Stimulated activated naive B cell treated with anti-CD40 and anti-IgM and Interleukin-4, amounts not matched to agents 10 μg/mL and 1 μg/mL and 100 μg/mL, for 72 hours (primary cell): ENCODE measurements at places on chromosomes 2 and 18.

GRCh38 chr2:28901841-28902240 is 7.4 kb downstream of the WDR43 start:
- DNase-seq: no peak

DNA sequence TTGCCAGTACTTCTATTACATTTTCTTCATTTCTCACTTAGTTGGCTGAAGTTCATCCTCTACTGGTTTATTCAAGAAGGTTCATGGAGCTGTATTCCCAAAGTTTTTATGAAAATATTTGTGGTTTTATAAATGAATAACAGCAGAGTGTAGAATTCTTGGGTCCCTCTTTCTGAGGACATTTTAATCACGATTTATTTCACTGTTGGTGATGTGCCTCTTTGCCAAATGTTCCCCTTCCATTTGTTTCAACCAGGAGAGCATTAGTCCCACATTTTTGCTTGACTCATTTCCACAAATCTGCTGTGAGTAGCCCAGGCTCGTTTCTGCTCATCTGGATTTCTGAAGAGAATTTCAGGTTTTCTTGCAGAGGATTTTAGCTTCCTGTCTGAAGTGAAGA is 20.8 kb downstream of the COPS7B start:
- no peak for DNase-seq

- DNase-seq: no peak
These were observed 66.0 kb downstream of the MYO1B start for GRCh38 chr2:191311156-191311555.

- no peak for DNase-seq
These were observed 4.2 kb downstream of the ECEL1 start for GRCh38 chr2:232483311-232483922.

- DNase-seq: no peak
These were observed 42.2 kb downstream of the KIDINS220 start for GRCh38 chr2:8794923-8795825.

GRCh38 chr2:28219758-28220368 is 172.8 kb upstream of the FOSL2 start:
- DNase-seq: no peak

DNA sequence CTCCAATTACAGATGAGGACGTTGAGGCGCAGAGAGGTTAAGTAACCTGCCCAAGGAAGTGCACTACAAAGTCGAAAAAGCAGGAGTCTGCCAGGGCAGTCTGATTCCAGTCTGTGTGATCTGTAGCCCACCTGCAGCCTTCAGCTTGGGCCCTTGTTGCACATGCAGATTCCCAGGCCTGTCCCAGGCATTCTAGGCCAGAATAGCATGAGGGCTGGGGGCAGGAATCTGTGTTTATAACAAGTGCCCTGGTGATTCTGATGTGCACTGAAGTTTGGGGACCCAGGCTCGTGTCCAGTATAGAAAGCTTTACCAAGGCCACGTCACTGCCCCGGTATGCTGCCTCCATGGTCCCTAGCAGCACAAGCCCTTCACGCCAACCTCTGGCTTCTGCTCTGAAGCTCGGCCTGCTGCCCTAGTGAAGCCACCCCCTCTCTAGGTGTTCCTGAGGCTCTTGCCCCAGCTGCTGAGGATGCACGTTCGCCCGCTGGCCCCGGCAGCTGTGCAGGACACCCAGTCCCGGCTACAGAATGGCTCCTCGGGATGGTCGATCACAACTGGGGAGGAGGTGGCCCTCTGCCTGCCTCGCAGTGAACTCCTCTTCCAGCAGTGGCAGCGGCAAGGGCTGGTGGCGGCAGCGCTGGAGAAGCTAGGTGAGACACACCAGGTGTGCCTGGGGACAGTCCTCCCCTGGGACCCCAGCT is 4.6 kb downstream of the CHRNG start:
- no peak for DNase-seq

- no peak for DNase-seq
These were observed 505.5 kb upstream of the FAM98A start for GRCh38 chr2:34104601-34105000.
